ENCODE measurements at places on chromosomes 13 and 19. TPM values are rescaled to one million over a fixed set of nuclear protein-coding genes. Genes with fewer than 3 reads are reported as not detected.

- peaks cover 18% of the 10 kb centered on the region for H3K4me1 ChIP-seq
- no peaks in the 10 kb centered on the region for H3K27me3 ChIP-seq
- H3K4me3 ChIP-seq, result no peak overlapping the region
- no peak for DNase-seq
- peaks cover 22% of the 10 kb centered on the region for H3K36me3 ChIP-seq
- H3K27ac ChIP-seq, result peak overlapping the region; percentile 41
Measured at GRCh38 chr19:14150770-14151661, 14.6 kb upstream of the ASF1B start.

- no peaks in the 10 kb centered on the region for H3K36me3 ChIP-seq
- H3K4me3 ChIP-seq, result no peak overlapping the region
- no peak overlapping the region for H3K27ac ChIP-seq
- no peaks in the 10 kb centered on the region for H3K4me1 ChIP-seq
- DNase-seq, result no peak
Measured at GRCh38 chr13:33953781-33954180, 135.8 kb downstream of the RFC3 start.

DNA sequence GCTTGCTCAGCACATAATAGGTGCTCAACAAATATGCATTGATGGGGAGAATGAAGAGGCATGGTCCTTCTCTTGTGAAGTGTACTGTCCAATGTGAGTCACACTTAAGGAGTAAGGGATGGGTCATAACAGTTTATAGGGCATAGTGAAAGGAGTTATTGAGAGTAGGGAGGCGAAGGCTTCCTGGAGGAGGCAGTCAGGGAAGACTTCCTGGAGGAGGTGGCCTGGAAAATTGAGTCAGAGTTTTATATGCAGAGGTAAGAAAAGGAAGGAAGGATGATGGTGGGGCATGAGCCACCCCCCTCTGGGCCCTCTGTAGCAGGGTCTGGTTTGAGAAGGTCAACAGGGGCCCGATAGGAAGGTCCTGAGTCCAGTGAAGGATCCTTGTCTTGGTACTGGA, 57.0 kb upstream of the ZNF536 start:
- peak; percentile 23 for DNase-seq
- no peaks in the 10 kb centered on the region for H3K36me3 ChIP-seq
- H3K27me3 ChIP-seq, result no peaks in the 10 kb centered on the region
- H3K4me1 ChIP-seq, result no peaks in the 10 kb centered on the region

DNA sequence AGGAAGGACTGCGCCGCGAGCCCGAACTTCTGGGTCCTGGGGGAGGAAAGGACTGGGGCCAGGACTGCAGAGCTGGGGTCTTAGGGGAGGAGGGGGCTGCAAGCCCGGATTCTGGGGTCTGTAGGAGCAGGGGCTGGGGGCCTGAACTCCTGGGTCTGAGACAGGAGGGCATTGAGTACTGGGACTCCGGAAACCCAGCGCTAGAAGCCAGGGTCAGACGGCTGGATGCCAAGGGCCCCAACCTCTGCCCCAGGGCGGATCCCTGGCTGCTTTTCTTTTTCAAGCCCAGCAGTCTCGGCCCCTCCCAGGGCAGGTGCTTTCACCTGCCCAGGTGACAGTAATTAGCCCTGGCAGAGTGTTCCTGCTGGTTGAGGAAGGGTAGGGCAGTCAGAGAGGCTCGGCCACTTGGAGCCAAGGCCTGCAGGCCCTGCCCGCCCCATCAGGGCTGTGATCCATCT, 2.3 kb downstream of the MYH14 start:
- peaks cover 48% of the 10 kb centered on the region for H3K27me3 ChIP-seq
- no peak for DNase-seq
- no peaks in the 10 kb centered on the region for H3K36me3 ChIP-seq
- no peak overlapping the region for H3K4me3 ChIP-seq

DNA sequence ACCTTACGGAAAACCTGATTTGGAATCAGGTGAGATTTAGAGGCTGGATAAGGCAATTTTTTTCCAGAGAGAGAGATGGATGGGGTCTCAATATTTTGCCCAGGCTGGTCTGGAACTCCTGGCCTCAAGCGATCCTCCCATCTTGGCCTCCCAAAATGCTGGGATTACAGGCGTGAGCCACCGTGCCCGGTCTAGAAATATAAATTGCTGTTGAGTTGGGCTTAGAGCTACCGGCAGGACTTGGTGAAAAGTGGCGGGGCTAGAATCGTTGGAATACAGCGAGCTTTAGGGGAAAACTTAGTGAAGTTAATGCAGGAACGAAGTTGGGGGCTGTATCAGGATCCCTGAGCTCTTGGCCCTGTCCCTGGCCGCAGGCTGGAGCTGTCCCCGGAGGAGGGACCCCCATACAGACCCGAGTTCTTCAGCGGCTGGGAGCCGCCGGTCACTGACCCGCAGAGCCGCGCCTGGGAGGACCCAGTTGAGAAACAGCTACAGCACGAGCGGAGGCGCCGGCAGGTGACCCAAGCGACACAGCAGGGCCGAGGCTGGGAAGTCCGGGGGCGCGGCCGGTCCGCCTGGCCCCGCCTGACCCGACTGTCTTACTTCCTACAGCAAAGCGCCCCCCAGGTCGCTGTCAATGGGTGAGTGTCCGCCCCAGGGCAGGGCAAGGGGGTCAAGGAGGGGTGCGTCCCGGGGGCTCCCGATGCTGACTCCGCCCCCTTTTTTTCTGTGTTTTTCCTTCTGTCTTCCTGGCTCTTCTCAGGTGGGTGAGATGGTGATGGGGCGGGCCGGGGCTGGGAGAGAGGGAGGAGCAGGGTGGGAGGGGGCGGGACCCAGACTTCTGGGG, 7.6 kb downstream of the EPS8L1 start:
- H3K36me3 ChIP-seq, result no peaks in the 10 kb centered on the region
- H3K27ac ChIP-seq, result no peak overlapping the region
- H3K4me1 ChIP-seq, result peaks cover 36% of the 10 kb centered on the region
- no peak overlapping the region for H3K4me3 ChIP-seq
- peak; percentile 14 for DNase-seq

DNA sequence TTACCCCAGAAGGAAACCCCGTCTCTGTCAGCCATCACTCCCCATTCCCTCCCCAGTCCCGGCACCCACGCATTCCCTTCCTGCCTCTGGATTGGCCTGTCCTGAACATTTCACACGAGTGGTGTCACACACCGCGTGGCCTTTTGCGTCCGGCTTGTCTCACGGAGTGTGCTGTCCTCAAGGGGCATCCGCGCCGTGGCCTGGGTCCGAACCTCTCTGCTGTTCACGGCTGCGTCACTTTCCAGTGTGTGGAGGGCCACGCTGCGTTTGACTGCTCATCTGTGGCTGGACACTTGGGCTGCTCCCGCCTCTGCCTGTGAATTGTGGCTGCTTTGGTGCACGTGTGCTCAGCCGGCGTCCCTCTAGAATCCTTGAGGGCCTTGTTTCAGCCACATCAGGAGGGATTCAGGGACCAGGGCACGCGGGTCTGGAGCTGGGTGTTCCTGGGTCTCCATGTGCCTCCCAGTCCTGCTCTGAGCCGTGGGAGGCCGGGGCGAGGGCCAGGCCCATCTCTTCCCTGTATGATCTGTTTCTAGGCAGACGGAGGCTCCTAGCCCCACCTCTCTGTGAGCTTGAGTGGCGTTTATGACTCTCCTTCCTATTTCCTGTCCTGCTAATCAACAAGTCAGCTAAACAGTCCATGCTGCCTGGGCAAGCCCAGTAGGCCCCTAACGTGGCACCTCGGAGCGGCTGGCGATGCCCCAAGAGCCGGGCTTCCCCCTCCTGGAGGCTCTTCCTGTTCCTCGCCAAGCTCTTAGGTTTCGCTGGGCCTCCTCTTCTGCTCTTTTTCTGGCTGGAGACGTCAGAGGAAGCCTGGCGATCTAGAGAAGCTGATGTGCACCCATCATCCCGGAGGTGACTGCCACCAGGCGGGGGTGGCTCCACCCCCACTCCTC, 8.1 kb downstream of the STK11 start:
- H3K4me3 ChIP-seq, result no peak overlapping the region
- peak; percentile 91 for DNase-seq
- peaks cover 49% of the 10 kb centered on the region for H3K4me1 ChIP-seq
- H3K36me3 ChIP-seq, result peaks cover 10% of the 10 kb centered on the region

DNA sequence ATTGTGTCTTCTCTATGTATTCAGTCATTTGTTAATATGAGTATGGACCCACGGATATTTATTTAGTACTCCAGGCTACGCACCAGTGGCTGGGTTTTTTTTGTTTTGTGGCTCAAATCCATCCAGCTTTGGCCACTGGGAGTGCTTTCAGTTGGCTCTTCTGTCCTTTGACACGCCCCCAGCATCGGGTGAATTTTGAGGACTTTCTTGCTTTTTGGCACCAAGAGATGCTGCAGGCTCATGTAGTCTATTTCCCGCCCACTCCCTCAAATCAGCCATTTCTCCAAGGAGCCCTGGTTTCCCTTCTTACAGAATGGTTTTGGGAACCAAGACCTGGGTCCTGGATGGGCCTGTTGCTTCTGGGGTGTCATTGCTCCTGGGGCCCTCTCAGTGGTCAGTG, 55.8 kb downstream of the SMARCA4 start:
- H3K27ac ChIP-seq, result no peak overlapping the region
- no peaks in the 10 kb centered on the region for H3K27me3 ChIP-seq
- H3K4me1 ChIP-seq, result peaks cover 9% of the 10 kb centered on the region

DNA sequence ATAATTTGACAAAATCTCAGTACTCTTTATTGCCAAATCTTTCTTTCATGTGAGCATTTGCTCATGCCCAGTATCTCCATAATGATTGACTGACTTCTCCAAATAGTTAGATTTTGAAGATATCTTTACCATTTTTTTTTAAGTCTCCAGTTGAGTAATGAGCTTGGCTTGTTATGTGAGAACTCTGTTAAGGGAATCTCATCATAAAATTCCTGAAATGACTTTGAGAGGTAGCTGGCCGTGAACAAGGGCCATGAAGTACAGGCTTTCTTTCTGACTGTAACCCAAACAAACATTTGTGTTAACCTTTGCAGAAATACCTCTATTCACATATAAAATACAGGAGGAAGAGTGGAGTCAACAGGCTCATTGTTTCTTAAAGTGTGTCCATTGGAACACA, 449.7 kb downstream of the IRS2 start:
- H3K27ac ChIP-seq, result no peak overlapping the region
- no peak overlapping the region for H3K4me3 ChIP-seq
- peaks cover 3% of the 10 kb centered on the region for H3K4me1 ChIP-seq
- no peaks in the 10 kb centered on the region for H3K27me3 ChIP-seq
- no peaks in the 10 kb centered on the region for H3K36me3 ChIP-seq

CFAP97D2 gene
- total RNA-seq, result not detected

LGALS7 gene
- total RNA-seq, result not detected

STARD13 gene
- 29.0 TPM for total RNA-seq

ZNF497 gene
- total RNA-seq, result 1.6 TPM

DLEU7 gene
- total RNA-seq, result 1.1 TPM

ANKLE1 gene
- 0.25 TPM for total RNA-seq
